Stimulated activated CD4-positive, alpha-beta T cell treated with anti-CD3 and anti-CD28 coated beads, Interleukin-1b, Interleukin-23, amount 100 ng/mL, for 24 hours (primary cell): ENCODE measurements at places on chromosomes 6 and 20.

DNA sequence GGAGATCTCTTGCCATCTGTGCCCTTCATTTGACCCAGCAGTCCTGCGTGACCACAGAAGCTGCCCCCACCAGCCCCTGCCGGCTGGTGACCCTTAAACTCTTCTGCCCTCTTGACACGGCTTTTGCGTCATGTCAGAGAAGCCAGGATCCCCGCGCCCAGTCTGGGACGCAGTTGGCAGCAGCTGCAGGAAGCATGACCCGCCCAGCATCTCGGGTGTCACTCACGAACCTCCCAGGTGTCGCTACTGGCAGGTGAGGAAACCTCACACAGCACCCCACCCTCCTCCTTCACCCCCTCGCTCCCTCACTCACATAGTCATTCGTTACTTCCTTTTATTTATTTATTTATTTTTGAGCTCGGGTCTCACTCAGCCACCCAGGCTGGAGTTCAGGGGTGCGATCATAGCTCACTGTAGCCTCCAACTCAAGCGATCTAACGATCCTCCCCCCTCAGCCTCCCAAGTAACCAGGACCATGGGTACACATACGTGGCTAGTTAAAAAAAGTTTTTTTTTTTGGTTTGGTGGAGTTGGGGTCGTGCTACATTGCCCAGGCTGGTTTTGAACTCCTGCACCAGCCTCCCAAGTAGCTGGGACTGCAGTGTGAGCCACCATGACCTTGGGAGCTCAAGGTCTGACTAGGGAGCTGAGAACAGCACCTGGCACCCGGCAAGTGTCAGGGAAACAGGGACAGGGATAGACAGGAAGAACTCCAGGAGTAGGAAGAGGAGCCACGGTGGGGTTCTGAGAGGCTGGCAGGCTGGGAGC, 14.1 kb upstream of the SPDEF start:
- no peak for DNase-seq

DNA sequence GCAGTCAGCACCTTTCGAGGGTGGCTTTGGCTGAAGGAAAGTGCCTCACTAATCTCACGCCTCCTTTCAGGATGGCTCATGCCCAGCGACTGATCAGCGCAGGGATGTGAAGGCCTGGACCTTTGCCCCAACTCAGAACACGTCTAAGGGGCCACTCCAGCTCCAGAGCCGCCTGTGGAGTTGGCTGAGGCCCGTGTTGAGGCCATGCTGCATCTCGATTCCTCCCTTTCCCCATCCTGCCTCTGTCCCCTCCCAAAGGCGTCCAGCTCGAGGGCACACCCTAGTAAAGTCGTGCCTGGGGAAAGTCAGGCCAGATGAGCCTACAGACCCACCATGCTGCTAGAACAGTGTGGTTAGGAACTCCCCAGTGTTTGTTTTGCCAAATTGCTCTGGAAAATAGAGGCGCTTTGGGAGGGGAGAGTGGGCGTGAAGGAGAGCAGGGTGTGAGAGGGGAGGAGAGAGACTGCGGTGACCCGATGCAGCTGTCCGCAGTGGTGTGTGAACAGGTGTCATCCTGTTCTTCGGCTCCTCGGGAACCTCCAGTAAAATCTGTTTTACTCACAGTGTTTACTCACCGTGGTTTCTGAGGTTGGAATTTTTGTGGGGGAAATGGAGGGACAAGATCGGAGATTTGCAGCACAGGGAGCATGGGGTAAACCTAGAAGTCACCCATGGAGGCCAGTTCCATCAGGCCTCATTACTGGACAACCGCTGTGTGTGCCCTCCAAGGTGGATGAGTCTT, 85.0 kb upstream of the PMEPA1 start:
- DNase-seq: no peak

DNA sequence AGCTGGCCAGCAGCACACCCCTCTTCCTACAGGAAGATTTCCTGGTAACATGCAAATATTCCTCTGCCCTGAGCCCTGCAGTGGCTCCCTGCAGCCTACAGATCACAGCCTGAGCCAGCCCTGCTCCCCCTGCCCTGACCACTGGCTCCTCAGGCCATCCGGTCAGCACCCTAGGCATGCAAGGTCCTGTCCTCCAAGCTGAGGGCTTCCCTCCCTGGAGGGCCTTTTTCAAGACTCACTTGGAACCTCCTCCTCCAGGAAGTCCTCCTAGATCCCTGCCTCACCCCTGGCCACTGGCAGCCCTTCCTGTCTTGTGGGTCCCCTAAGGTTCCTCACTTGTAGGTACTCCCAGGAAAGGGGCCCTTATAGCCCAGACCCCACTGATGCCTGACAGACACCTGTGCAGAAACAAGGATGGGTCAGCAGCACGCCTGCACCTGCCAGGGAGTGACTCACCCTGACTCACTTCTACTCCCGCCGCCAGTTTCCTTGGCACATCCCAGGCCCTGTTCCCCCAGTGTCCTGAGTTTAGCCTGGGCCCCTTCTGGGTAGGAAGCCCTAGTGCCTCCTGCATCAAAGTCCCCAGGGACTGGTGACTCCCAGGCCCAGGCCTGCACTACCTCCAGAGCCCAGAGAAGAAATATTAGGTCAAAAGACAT, 3.2 kb downstream of the SLC4A11 start:
- no peak for DNase-seq

DNA sequence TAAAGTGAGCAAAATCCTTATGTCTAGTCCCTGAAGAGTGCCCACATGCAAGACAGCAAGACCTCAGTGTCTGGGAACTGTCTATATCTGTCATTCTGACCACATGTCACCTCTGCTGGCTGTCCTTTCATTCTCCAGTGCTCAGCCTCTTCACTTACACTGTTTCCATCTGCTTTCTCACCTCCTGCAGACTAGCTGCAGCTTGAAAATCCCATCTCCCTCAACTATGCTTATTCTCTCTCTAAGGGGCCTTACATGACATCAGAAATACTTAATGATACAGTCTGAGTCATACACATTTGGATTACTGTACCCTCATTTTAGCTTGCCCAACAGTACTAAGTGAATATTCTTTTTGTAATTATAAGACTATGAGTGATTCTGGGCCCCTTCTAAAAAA, 587.8 kb downstream of the EPM2A start:
- DNase-seq: no peak

GRCh38 chr6:117118490-117118889, 146.9 kb upstream of the VGLL2 start:
- DNase-seq: no peak

DNA sequence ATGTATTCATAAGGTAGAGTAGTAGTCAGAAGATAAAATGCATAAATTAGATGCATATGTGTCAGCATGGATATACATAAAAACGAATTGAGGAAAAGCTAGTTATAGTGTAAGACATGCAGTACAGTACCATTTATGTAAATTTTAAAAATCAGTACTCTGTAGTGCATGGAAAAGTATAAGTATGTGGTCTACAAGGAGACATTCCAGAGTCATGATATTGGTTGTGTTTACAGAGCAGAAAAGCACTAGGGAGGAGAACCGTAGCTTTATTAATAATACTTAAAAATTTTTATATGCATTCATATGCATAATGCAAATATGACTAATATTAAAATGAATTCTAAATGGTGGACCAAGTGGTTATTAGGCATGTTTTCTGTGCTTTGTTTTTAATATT, 220.0 kb downstream of the ZFAND3 start:
- no peak for DNase-seq

DNA sequence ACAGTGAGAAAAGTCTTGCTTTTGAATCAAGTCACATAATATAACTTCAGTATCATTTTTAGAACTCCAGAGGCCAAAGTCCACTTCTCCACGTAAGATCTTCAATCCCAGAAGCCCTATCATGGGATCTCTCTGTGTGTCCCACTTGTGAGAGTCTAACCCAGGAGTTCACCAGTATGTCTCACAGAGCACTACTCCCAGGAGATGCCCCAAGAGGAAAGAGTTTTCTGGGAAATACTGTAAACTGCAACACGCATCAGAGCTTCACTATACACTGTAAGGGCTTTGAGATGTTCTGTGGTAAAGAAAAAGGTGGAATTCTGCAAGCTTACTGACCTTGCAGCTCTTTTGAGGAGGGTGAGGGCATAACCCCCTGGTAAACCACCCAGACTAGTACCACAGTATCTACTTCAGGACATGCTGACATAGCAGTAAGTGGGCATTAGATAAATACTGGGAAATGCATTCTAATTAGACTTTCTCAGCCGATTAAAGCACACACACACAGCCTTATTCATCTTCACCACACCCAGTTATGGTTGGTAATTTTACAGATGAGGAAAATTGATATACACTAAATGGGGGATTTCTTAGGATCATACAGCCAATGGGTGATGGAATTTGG, 12.3 kb downstream of the DCBLD1 start:
- DNase-seq: no peak

DNA sequence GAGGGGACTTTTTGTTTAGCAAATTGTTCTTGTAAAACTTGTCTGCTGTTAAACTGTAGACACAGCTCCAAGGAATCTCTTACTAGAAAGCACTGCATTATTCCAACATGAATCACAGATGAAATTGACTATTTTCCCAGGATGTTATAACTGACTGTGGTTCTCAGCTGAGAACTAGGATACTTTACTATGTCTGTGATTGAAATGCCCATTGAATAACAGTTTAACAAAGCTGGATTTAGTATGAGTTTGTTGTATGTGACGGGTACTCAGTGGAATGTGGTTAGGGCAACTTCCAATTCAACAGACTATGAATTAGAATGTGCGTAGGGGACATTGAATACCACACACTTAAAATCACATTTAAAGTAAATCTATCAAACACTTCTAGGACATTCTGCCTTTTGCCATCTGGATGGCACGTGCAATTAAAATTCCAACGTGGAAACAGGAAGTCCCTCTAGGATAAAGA, 193.4 kb upstream of the PREP start:
- no peak for DNase-seq

DNA sequence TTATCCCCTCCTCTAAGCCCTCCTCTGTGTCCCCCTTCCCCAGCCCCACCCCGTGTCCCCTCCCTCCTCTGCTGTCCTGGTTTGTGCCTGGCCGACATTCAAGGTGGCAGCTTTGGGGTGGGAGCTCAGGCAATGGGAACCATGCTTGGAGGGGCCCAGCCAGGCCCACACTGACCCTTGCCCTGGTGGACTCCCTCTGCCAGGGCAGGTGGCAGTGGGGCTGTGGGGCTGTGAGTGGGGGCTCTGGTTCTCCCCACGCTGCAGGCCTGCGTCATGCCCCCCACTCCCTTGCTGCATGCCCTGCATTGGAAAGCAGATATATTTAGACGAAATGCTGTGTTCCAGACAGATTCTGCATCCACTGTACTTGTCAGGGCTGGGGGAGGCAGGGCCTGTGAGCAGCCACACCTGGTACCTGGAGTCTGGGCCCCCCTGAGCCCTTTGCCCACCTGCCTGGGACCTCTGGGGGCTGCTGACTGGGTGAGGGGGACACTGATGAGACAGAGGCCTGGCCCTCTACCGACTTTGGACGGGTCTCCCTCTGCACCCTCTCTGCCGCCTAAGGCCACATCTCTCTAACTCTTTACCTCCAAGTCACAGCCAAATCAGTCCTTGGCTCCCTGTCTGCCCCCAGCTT, 14.2 kb downstream of the DLGAP4 start:
- no peak for DNase-seq

- DNase-seq: no peak
Observed at GRCh38 chr6:160788806-160789205, 86.8 kb downstream of the PLG start.

DNA sequence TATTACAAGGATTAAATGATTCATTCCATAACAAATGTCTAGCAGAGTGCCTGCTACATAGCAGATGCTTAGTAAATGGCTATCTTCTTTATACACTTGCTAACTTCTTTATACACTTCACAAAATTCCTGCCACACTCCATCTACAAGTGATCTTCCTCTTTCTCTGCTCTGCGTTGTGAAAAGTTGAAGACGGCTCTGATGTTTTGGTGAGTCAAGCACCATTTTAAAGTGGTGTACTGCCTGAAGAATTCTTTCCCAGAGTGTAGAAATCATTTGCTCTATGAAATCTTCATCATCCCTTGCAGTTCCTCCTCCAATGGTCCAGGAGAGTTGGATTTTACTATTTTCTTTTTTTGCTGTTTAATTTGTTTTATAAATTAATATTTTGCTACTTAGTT, 74.9 kb downstream of the TNFAIP3 start:
- no peak for DNase-seq
